Stimulated activated CD8-positive, alpha-beta memory T cell treated with anti-CD3 and anti-CD28 coated beads, Interleukin-15, amount 100 ng/mL, for 4 hours (primary cell): ENCODE measurements at places on chromosomes 5 and 9.

- DNase-seq, result no peak
These were observed 59.6 kb downstream of the COL15A1 start for GRCh38 chr9:99003308-99003707.

GRCh38 chr5:80348171-80348570, 28.4 kb downstream of the SPZ1 start:
- DNase-seq, result no peak

GRCh38 chr9:81626511-81626910, 62.8 kb downstream of the TLE1 start:
- no peak for DNase-seq

DNA sequence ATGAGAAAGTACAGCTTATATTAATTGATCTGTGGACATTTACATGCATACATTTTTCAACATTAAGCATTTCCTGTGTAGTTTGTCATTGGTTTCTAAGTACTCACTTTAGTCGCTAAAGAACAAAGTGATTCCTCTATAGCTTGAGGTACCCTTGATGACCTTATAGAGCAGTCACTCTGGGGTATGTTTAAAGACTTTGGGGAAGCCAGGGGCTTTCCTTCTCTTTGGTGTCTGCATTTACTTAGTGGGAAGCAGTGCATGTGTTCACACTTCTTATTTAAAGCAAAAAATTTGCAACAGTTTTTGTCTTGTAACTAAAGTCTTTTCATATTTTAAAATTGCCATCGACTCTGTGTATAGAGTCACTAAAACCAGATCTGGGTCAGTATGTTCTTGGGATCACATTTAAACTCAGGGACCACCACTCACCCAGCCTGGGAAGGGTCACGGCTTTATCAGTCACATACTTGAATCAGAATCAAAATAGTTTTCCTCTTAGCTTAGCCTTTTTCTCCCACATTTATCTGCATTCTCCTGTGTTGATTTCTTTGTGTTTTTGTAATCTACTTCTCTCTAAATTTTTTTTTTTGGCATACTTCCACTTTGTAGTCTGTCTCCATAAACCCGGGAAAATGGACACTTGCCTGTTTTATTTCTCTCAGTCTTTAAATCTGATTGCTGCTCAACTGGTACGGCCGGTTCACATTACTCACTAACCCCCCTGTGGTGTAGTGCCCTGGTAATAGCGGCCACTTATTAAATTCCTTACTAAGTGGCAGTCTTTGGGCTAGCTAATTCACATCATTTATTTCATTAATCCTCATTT, 143.9 kb upstream of the FBN2 start:
- no peak for DNase-seq

- no peak for DNase-seq
These were observed 2.5 kb upstream of the TMEM174 start for GRCh38 chr5:73170522-73170921.
